ENCODE measurements at places on chromosomes 2 and 18.

- no peak for DNase-seq
Observed at GRCh38 chr2:203340791-203341487, 12.7 kb downstream of the ABI2 start.

DNA sequence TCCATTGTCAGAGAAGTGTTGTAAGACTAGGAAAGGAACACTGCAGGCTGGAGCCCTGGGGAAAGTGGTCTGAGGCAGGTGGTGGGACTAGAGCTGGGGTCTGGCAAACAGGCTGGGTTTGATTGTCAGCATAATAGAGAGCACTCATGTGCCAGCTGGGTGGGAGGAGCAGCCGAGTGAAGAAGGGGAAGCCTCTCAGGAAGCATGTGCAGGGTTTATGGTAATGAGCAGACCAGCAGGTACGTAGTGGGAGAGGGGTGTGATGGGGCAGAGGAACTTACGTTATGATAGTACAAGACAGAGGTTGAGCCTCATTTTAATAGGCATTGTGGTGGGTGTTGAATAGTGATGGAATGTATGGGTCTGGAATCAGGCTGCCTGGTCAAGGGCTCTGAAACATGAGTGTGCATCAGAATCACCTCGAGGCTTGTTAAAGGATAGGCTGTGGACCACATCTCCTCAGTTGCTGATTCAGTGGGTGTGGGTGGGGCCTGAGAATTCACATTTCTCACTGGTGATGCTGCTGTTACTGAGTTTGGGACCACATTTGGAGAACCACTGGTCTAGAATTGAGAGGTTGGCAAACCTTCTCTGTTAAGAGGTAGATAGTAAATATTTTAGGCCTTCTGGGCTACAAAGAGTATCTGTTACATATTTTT, 1.7 kb upstream of the MGAT5 start:
- no peak for DNase-seq

DNA sequence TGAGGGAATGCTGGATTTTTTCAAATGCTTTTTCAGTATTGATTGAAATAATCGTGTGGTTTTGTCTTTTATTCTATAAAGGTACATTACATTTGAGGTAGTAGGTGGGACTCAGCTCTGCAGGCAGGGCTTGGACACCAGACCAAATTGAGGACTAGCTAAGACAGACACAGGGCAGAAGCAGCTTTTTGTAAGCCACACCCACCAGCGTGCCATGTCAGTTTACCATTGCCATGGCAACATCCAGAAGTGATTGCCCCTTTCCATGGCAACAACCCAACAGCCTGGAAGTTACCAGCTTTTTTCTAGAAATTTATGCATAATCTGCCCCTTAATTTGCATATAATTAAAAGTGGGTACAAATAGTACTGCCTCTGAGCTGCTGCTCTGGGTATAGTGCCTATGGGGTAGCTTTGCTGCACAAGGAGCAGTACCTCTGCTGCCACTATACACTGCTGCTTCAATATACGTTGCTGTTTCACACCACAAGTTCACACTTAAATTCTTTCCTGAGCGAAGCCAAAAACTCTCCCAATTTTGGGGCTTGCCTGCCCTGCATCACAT, 23.6 kb upstream of the VWA3B start:
- no peak for DNase-seq

- DNase-seq: peak; percentile 7
Observed at GRCh38 chr18:48952287-48953103, 1.7 kb upstream of the SMAD7 start.

DNA sequence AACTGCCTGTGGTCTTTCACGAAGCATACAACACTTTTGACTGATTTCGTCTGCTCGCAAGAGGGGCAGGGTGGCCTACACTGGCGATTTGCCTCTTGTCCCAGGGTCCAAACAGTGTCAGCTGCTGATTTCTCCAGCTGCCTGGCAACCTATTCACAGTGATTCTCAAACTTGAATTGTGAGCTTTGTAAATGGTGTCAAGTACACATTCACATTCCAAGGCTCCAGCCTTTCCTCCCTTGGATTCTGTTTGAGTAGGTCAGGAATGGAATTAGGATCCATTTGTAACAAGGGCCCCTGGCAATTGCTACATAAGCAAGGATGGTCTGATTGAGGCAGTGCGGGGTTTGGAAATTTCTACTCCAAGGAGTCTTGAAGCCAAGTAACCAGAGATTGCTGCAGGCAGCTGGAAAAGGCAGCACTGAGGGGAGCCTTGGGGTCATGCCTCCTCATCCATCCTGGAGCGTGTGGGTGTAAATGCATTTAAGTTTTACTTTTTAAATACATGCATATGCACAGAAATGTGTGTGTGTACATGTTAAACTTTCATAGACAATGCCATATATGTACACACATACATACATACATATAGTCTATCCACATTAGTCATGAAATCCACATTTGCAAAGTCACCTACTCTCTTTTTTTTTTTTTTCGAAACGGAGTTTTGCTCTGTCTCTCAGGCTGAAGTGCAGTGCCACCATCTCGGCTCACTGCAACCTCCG, 86.8 kb upstream of the UXS1 start:
- no peak for DNase-seq

DNA sequence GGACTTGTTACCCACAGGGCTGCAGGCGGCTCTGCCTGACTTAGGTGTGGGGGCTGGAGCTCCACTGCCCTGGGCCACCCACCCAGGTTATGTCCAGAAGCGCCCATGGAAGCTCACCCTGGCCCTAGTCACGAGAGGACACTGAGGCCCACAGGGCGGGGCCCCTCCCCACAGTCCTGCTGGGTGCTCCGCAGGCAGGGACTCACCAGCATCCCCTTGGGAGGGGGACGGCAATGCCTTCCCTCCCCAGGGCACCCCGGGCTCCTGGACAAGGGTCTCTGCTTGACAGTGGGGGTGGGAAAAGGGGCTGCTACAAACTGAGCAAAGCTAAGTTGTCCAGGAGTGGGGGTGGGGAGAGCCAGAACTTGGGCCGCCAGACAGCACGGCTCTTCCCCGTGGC, 60.5 kb downstream of the AQP12A start:
- no peak for DNase-seq

DNA sequence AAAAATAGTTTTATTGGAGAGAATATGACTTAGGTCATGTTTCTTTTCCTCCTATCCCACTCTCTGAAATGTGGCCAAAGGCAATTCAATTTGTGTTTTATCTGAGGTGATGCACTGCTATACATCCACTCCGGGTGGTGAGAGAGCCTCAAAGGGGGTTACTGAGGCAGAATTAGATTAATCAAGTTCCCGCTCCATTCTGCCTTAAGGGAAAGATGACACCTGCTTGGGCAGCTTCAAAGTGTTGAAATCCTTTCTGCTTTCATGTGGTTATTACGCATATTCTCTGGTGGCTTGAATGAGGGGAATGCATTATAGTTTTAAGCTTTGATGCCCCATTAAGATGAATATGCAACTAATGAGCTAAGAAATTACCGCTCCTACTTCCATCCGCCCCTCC, 213.0 kb upstream of the TMEFF2 start:
- no peak for DNase-seq

DNA sequence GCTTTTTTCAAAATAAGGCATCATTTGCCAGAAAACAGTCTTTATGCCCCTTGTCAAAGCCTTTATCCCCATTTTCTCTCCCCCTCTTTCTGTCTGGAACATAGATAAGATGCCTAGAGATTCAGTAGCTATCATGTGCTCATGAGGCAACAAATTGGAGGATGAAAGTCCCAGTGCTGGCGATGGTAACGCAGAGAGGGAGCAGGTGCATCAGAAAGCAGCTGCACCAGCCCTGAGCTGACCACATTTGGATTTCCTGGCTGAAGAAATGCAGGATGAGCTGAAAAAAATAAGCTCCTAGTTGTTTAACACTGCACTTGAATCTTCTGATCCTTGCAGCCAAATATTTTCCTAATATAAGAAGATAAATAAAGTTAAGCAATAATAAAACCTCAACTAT, 48.0 kb downstream of the LOXHD1 start:
- DNase-seq: no peak

- no peak for DNase-seq
Observed at GRCh38 chr2:232674491-232674890, 22.6 kb upstream of the GIGYF2 start.

DNA sequence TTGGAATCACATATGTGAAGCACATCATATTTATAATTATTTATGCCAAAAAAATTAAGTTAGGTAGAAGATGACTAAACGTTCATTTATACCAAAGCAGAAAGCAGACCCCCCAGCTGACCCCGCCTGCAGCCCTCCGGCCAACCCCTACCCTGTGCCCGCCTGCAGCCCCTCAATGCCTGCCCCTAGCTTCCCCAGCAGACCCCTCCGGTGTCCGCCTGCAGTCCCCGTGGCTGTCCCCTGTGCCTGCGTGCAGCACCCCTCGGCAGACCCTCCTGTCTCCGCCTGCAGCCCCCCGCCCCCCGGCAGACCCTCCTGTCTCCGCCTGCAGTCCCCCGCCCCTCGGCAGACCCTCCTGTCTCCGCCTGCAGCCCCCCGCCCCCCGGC, 136.2 kb downstream of the NFATC1 start:
- DNase-seq: no peak

GRCh38 chr2:83340424-83340823, 1118.7 kb downstream of the SUCLG1 start:
- DNase-seq: no peak

DNA sequence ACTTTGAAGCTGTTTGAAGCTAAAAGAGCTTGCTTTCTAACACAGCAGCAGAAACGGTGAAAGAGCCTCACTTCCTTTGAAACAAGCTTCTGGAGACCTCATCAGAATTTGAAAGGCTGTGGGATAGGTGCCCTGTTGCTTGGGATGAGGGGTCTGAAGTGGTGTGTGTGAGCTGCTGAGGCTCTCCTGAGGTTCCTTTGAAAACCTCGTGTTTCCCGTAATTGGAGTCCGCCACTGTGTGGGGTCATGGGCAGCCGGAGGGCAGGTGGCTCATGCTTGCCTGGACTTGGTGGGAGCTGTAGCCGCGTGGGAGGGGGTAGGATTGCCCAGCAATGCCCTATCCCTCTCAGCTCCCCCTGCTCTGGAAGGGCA, 34.4 kb downstream of the CABLES1 start:
- DNase-seq: no peak

DNA sequence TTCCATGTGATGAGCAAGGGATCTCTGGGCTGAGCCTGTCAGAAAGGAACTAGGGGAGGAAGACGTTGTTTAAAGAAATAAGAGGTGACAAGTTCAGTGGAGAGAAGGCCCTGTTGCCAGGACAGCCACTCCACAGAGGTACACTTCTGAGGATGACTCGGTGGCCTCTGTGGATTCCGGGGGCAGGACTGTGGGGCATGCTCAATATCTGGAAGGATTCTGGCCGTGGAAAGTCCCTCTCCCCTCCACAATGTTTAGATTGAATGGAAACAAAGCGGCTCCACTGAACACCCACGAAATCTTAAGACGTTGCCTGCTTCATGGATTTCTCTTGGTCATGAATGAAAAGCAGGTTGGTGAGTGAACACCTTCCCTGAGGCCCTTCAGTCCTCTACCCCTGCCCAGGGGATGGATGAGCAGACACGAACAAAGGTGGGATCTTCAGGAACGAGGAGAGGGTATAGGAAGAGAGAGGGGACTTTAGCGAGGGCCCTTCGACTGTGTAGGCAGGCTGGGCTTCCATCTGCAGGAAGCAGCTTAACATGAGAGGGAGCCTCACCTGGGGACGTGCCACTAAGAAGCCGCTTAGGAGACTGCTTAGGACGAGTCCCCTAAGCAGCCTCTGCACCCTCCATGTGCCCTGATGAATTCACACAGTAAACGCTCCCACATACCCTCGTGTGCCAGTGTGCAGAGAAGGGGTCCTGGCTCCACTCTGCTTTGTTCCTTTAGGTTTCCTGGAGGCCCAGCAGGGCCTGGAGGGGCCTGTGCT, 1.9 kb downstream of the NTSR2 start:
- no peak for DNase-seq

All from amygdala (tissue), 56 donors.